Bladder microvascular endothelial cell (primary cell): ENCODE measurements at places on chromosomes 3 and 15. TPM values are rescaled to one million over a fixed set of nuclear protein-coding genes. Genes with fewer than 3 reads are reported as not detected.

CMTM6 gene
- 64.3 and 85.8 TPM in 2 replicates for total RNA-seq

OR5K2 gene
- not detected in 2 replicates for total RNA-seq

POLR2M gene
- 136 and 239 TPM in 2 replicates for total RNA-seq

FEZF2 gene
- not detected in 2 replicates for total RNA-seq

GTF2E1 gene
- total RNA-seq = 24.3 and 41.5 TPM in 2 replicates

VILL gene
- 5.2 and 6.2 TPM in 2 replicates for total RNA-seq

XYLB gene
- total RNA-seq = 3.2 and 4.8 TPM in 2 replicates

STRIT1 gene
- total RNA-seq = not detected in 2 replicates

SYNPR gene
- not detected in 2 replicates for total RNA-seq

IREB2 gene
- 19.8 and 42.5 TPM in 2 replicates for total RNA-seq

ITGA11 gene
- total RNA-seq = 1.6 and 34.5 TPM in 2 replicates

ACTRT3 gene
- 1.5 and 2.0 TPM in 2 replicates for total RNA-seq

AGBL1 gene
- total RNA-seq = not detected in 2 replicates

FBXO45 gene
- total RNA-seq = 8.7 and 18.3 TPM in 2 replicates

SPTSSB gene
- total RNA-seq = not detected in 2 replicates

ADCY5 gene
- total RNA-seq = 0.06 TPM in 1 of 2 replicates, not detected in the other

AHSG gene
- not detected in 2 replicates for total RNA-seq

ITIH1 gene
- 0.16 TPM in 1 of 2 replicates, not detected in the other for total RNA-seq

TMEM40 gene
- under 0.01 TPM in 1 of 2 replicates, not detected in the other for total RNA-seq

TNNC1 gene
- 0.25 TPM in 1 of 2 replicates, not detected in the other for total RNA-seq

HRG gene
- total RNA-seq = not detected in 2 replicates

CISH gene
- 0.16 and 0.44 TPM in 2 replicates for total RNA-seq

RTP3 gene
- not detected in 2 replicates for total RNA-seq

EXD1 gene
- total RNA-seq = not detected in 2 replicates

GCHFR gene
- 22.2 and 30.2 TPM in 2 replicates for total RNA-seq

TEX9 gene
- 0.49 and 0.63 TPM in 2 replicates for total RNA-seq

TNFAIP8L3 gene
- total RNA-seq = 9.7 and 46.1 TPM in 2 replicates

MESP2 gene
- total RNA-seq = not detected in 2 replicates

TARS3 gene
- total RNA-seq = 5.2 and 10.6 TPM in 2 replicates

GPR27 gene
- not detected in 2 replicates for total RNA-seq

FGF7 gene
- not detected in 2 replicates for total RNA-seq

SNTN gene
- not detected in 2 replicates for total RNA-seq

SOX2 gene
- not detected in 2 replicates for total RNA-seq

PAQR5 gene
- total RNA-seq = under 0.01 and 0.06 TPM in 2 replicates

HYPK gene
- total RNA-seq = 5.5 and 6.8 TPM in 2 replicates

CTSH gene
- 12.3 and 61.1 TPM in 2 replicates for total RNA-seq

RCCD1 gene
- 7.3 and 8.6 TPM in 2 replicates for total RNA-seq

GP5 gene
- 0.06 TPM in 1 of 2 replicates, not detected in the other for total RNA-seq

BHLHE40 gene
- 4.7 and 6.0 TPM in 2 replicates for total RNA-seq

FBXL22 gene
- 0.16 TPM in 1 of 2 replicates, not detected in the other for total RNA-seq
